ENCODE measurements at places on chromosomes 4 and X. TPM values are rescaled to one million over a fixed set of nuclear protein-coding genes. Genes with fewer than 3 reads are reported as not detected.

DNA sequence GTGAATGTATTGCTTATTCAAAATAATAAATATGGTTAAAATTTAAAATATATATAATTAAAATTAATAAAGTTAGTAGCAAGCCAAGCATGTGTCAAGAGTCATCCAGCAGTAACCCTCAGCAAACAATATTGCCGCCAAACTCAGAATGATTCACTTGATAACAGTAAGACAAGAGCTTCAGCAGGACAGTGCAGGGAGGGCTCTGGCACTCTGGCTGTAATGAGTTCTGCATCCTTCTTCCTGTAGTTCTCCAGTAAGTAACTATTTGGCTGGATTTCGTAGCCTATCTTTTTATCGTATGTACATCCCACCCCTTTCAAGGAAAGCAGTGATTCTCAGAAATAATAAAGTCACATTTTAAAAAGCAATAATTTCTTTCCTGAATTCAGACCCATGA lies 17.6 kb downstream of the OTUD6A start:
- DNase-seq, result no peak

Gene TRPC3
- total RNA-seq, result 0.98 TPM

Gene NHSL2
- 5.4 TPM for total RNA-seq

Gene SORBS2
- 21.8 TPM for total RNA-seq

DNA sequence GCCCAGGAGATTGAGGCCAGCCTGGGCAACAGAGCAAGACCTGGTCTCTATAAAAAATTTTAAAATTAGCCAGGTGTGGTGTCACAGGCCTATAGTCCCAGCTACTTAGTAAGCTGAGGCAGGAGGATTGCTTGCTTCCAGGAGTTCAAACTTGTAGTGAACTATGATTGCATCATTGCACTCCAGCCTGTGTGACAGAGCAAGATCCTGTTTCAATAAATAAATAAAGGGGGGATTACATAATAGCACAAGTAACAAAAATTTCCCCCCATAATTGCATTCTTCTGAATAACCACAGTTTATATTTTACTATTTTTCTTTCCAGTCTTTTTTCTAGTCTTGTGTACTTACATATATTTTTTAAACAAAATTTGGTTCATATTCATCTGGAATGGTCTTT lies 135.6 kb downstream of the CHIC2 start:
- DNase-seq, result no peak

Gene NRK
- total RNA-seq, result 0.16 TPM

DNA sequence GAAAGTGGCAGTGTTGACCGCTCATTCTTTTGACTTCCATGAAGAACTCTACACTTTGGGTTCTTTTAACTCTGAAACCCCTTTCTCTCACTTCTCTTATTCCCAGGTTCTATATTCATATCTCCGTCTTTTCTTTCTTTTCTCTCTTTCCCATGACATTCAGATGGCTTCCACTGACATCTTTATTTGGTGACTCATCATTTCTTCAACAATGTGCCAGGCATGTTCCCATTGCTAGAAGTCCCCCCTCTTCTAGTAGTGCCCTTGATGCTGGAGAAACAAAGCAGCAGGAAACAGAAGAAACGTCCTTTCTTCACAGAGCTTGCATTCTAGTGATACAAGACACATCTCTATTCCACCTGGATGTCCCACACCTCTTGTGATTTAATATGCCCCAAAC lies 33.3 kb downstream of the PKD2 start:
- DNase-seq, result no peak

Gene PRDM8
- 1.2 TPM for total RNA-seq

DNA sequence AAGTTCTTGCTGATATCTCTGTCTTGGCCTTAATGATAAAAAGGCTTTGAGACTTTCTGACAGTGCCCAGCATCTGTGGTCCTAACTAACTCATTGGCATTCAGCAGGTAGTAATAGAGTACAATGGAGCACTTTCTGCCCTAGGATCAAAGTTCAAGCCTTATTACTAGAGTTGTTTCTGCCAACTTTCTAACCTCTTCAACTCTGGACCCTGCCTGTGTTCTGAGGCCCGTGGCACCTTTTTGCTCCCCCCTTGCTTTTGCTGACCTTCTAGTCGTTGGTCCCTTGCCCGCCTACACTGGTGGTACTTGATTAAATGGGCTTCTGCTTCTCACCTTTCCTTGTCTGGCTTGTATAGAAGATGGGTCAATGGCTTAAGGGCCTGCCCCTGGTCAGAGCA lies 126.3 kb downstream of the PPARGC1A start:
- DNase-seq, result no peak

DNA sequence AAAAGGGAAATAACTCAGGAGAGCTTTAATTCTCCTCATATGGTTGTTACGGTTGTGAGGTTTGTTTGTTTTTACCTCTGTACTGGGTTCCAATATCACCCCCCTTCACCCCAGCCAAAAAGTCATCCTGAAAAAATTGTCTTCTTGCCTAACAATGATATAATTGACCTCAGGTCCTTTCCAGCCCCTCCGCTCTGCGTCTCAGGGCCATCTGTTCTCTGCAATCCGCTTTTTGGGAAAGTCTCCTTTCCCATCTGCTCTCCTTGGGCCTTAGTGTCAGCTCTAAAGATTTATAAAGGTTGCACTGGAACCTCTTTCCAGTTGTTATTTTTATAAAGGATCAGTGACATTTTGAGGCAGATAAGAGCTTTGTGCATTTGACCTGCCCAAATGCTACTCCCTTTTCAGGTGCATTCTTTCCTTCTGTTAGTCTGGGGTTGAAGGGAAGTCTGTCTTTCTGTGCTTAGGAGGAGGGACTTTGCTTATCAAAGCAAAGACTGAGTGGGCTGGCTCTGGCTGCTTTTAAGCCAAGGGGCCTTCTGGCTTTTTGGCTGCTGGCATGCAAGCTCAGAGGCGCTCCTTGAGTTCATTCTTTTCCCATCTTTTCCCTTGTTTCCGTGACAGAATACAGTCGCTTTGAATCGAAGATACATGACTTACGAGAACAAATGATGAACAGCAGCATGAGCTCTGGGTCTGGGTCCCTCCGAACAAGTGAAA lies 34.1 kb downstream of the DLG3 start:
- DNase-seq, result no peak

Gene S100P
- total RNA-seq, result 0.98 TPM

GRCh38 chrX:42952621-42953020 lies 174.7 kb upstream of the PPP1R2C start:
- no peak for DNase-seq

DNA sequence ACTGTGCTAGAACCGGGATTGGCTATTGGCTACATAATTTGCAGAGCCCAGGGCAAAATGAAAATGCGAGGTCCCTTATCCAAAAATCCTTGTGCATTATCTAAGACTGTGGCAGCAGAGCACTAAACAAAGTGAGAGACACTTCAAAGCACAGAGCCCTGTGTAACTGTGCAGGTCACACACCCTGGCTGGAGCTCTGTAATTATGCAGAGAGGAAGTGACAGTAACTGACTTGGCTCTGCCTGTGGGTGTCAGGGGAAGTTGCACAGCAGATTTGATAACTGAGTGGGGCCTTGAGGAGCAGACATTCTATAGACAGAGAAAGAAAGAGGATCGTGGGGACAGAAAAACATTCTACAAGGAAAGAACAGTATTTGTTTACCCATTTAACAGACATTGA lies 173.5 kb upstream of the FMR1 start:
- DNase-seq, result no peak

DNA sequence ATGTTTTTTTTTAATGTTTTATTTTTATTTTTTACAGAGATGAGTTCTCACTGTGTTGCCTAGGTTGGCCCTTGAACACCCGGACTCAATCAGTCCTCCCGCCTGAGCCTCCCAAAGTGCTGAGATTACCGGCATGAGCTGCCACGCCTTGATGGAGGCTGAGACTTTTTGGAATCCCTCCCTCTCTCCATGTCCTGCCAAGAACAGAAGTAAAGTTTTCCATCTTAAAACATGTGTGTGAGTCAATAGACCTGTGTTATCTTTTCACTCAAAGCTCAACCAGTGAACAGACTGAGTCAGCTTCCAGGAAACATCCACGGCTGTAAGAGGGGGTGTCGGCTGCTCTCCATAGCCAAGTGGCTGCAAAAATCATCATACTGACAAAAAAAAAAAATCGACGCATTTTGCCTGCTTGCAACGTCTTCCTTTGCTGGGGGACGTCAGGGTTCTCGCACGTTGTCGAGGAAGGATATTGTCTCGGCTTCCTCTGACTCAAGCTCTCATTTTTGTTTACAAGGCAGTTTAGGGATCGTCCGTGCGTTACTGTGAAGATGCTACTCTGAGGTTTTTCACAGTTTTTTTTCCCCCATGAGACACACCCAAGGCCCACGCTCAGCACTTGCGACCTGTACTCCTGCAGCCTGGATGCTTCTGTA lies 10.0 kb upstream of the ASMTL start:
- no peak for DNase-seq

DNA sequence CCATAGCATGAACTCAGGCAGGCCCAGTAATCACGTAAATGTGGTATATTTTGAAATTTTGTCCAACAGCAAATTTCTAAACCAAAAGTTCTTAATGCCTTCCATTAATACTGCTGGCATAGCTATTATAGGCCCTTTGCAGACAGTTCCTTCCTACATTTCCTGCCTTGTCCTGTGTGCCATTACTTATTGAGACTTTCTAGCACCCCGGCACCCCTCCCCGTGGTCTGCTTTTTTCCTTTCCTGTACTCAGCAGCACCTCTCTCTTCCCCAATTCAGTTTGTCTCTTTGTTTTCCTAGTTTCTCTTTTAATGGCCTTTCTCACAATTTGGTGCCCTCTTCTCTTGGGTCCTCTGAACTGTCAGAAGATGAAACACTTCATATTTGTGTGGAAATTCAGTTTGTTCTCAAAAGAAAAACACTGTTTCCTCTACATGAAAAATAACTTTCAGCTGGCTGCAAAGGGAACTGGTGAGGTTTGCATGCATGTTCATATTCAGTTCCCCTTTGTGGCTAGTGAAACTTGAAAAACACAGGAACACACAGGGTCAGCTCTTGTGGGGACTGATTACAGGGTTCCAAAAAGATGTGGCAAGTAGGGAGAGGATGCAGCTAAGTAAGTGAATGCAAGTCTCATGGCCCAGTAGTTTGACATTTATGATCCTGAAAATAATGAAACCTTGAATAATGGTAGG lies 17.1 kb downstream of the GPR34 start:
- DNase-seq, result no peak

Gene RAB9B
- 1.3 TPM for total RNA-seq

GRCh38 chrX:124827258-124827845 lies 481.0 kb downstream of the SH2D1A start:
- DNase-seq, result no peak

GRCh38 chr4:180280076-180280475 lies 1963.1 kb upstream of the TENM3 start:
- DNase-seq, result no peak

- no peak for DNase-seq
Observed at GRCh38 chr4:51943221-51943620, 76.9 kb downstream of the LRRC66 start.

Gene RS1
- not detected for total RNA-seq

DNA sequence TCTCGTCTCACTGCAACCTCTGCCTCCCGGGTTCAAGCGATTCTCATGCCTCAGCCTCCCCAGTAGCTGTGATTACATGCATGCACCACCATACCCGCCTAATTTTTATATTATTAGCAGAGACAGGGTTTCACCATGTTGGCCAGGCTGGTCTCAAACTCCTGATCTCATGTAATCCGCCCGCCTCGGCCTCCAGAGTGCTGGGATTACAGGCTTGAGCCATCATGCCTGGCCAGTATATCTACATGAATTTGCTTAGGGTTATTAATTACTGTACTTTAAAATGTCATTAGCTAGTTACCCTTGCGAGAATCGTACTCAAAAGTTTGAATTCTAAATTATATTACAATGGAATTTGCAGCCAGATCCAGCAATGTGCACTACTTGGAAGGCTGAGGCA lies 8.9 kb downstream of the CPEB2 start:
- no peak for DNase-seq

- no peak for DNase-seq
Observed at GRCh38 chrX:84993150-84993549, 10.5 kb upstream of the APOOL start.

Gene UGDH
- total RNA-seq, result 74.9 TPM

- no peak for DNase-seq
Observed at GRCh38 chrX:46649421-46650260, 76.1 kb downstream of the CHST7 start.

DNA sequence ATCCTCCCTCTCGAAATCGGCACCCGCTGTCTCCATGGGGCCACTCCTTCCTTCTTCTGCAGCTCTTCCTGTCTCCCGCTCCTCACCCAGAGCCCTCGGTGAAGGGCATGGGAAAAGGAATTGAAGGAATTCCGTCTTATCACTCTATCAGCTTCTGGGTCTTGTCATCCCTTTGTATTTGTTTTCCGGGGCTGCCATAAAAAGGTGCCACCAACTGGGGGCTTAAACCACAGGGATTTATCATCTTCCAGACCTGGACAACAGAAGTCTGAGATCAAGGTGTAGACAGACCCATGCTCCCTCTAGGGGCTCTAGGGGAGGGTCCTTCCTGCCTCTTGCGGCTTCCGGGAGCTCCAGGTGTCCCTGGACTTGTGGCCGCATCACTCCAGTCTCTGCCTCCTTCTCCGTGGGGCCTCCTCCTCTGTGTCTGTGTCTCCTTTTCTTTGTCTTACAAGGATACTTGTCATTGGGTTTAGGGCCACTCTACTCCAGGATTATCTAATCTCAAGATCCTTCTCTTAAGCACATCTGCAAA lies 24.0 kb downstream of the CD99 start:
- no peak for DNase-seq

DNA sequence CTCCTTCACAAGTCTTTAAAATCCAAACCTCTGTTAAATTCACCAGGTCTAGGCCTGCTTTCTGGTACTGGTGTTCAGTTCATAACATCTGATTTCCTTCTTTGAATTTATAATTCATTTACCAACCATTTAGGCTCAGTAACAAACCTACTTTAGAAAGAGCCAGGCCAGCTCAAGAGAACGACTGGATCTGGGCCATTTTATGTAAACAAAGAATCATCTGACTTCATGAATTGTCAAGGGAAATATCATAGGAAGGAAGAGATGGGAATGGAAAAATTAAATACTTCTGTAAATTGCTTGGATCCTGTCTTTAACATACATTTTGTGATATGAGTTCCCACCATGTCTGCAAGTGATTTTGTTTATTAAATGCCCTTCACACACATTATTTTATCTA lies 36.5 kb downstream of the DCHS2 start:
- no peak for DNase-seq

DNA sequence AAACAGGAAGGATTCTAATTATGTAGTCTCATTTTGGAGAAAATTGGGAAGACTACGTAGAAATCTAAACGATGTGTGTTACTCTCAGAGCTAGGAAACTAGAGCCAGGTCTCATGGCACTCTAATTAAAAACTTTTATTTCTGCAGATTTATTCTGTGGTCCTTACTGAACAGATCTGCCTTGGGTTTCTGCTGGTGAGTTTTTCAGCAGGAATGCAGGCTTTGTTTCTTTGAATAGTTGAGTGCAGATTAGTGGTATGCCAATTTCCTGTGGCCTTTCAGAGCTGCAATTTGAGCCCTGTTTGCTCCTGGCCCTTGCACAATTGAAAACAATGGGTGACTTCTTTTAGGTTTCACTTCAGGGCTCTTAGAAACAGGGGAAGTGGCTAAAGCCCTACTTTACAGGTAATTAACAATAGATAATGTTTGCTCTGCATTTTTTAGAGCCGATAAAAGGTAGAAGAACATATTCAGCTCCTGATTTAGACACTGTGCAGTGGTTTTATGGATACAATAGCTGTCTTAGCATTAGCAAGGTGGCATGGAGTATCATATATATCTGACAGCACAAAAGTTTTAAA lies 21.8 kb downstream of the SPRY1 start:
- DNase-seq, result no peak

GRCh38 chr4:38065176-38065575 lies 105.0 kb downstream of the PTTG2 start:
- no peak for DNase-seq
